Renal cortical epithelial cell (primary cell): ENCODE measurements at places on chromosomes 6 and 20.

GRCh38 chr20:46674253-46675083, 14.8 kb downstream of the TP53RK start:
- no peak for DNase-seq

GRCh38 chr6:25377664-25378063, 98.5 kb downstream of the CARMIL1 start:
- DNase-seq: no peak

- DNase-seq: no peak
Measured at GRCh38 chr6:147849401-147850330, 341.2 kb downstream of the SAMD5 start.

- peak; percentile 21 for DNase-seq
Measured at GRCh38 chr6:32692019-32692418, 25.6 kb upstream of the HLA-DQB1 start.

- peak; percentile 68 for DNase-seq
Measured at GRCh38 chr6:18260448-18261106, 3.8 kb downstream of the DEK start.

DNA sequence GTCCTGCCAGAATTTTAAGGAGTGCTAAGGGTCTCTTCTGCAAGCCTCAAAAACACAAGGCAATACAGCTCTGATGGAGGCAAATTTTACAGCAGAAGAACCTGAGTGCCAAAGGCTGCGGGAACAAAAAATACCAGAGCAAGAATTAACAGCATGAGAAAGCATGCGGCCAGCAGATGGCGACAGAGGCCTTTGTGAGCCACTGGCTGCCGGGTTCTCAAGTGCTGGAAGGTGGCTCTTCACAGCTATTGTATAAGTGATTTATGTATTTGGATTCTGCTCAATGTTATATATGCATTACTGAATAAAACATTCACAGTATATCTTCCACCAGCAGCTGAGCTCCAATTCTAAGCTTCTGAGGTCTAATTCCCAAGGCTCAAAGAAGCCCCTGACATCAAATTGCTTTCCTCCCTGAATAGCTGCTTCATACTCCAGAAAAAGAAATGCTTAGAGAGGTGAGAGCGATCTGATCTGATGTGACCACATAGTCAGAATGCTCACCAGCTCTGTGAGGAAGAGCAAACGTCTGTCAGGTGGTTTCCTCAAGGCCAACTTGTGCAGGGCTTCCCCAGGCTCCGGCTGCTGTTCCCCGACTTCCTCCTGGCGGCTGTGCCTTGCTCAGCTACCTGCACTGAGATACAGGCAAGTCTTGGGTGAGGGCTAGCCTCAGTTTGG, 58.6 kb downstream of the PPP1R3G start:
- peak; percentile 57 for DNase-seq

DNA sequence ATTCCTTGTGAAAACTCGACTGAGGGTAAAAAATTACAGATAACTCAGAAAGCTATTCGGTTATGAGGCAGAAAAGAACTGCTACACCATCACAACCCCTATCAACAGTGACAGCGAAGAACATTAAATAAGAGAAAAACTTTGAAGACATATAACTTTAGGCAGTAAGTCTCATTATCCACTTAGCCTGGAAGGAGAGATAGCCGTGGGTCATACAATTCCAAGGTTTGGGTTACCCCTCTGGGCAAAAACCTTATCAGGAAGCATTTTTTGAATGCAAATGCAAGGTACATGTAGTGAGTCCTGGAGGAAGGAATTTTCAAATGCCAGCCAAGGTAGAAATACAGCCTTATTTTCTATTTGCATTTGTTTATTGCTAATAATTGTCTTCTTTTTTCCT, 129.8 kb downstream of the FLRT3 start:
- no peak for DNase-seq

DNA sequence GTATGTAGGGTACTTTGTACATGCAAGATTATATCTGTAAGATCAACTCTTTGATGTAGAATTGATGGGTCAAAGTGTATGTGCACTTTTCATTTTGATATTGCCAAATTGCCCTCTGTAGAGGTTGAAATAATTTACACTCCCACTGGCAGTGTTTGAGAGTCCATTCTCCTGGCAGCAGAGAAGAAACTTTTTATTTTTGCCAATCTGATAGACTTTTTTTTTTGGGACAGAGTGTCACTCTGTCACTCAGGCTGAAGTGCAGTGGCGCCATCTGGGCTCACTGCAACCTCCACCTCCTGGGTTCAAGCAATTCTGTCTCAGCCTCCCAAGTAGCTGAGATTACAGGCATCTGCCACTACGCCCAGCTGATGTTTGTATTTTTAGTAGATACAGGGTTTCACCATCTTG, 199.2 kb downstream of the ZFAND3 start:
- DNase-seq: no peak

- peak; percentile 66 for DNase-seq
Measured at GRCh38 chr6:7673063-7673536, 52.8 kb upstream of the BMP6 start.

- DNase-seq: peak; percentile 81
Measured at GRCh38 chr6:154276810-154277628, 79.6 kb downstream of the IPCEF1 start.

GRCh38 chr6:13624871-13625288, 9.7 kb downstream of the NOL7 start:
- DNase-seq: peak; percentile 49

GRCh38 chr6:52550014-52550575, 26.8 kb downstream of the TRAM2 start:
- DNase-seq: no peak

GRCh38 chr6:4403828-4404227, 268.5 kb upstream of the ECI2 start:
- DNase-seq: peak; percentile 33

DNA sequence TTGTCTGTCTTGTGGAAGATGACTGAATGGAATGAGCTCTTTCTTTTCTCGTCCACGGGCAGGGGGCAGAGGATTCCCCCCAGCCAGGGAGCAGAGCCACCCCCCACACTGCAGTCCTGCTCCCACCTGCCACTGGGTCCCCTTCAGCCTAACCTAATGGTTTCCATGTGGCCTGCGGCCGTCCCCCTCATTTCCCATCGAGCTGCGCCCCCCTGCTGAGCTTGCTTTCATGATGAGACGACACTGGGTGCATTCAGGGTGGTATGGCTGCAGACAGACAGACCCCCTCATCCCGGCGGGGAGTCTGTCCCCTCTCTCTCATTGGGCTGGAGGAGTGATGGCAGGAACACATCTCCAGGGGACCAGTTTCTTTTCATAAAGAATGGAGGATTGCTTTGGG, 140.8 kb downstream of the DTNBP1 start:
- DNase-seq: no peak

GRCh38 chr6:6723921-6724538, 135.5 kb downstream of the LY86 start:
- peak; percentile 92 for DNase-seq

DNA sequence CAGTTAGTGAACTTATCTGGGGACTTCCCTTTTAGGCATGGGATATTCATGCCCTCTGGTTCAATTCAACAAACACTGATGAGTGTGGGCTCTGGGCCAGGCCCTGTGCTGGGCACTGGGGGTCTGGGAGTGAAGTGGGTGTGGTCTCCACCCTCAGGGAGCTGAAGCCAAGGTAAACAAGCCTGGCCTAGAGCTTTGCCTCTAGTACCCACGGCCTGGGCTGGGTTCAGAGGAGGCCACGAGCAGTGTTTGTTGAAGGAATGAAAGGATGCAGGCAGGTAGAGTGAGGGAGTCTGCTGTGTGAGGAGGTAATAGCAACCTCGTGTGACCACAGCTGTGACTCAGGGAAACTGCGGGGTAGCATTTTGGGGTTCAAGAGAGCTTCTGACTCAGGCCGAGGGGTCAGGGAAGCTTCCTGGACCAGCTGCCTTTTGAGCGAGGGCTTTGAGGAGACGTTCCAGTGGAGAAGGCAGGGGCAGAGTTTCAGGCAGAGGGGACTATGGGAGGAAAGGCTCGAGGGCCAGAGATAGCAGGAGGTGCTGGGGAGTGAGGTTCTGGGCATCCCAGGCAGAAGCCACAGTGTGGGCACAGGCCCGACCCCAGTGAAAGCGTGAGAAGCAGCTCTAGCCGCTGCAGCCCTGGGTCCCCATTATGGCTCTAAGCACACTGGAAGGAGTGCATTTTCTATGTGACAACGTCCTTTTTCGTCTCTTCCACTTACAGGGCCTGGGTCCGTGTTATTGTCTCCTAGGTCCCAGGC, 5.6 kb downstream of the MYLK2 start:
- DNase-seq: no peak

GRCh38 chr6:113461153-113461932, 395.8 kb upstream of the MARCKS start:
- no peak for DNase-seq

DNA sequence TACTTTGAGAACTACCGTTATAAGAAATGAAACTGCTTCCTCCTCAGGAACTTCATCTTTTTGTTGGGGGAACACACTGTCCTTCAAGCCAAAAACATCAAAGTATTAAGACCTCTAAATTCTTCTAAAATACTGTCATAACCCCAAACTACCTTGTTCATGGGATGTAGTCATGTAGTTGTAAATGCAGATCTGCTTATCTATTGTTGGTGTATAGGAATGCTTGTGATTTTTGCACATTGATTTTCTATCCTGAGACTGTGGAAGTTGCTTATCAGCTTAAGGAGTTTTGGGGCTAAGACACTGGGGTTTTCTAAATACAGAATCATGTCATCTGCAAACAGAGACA, 282.9 kb upstream of the RUNX2 start:
- no peak for DNase-seq

DNA sequence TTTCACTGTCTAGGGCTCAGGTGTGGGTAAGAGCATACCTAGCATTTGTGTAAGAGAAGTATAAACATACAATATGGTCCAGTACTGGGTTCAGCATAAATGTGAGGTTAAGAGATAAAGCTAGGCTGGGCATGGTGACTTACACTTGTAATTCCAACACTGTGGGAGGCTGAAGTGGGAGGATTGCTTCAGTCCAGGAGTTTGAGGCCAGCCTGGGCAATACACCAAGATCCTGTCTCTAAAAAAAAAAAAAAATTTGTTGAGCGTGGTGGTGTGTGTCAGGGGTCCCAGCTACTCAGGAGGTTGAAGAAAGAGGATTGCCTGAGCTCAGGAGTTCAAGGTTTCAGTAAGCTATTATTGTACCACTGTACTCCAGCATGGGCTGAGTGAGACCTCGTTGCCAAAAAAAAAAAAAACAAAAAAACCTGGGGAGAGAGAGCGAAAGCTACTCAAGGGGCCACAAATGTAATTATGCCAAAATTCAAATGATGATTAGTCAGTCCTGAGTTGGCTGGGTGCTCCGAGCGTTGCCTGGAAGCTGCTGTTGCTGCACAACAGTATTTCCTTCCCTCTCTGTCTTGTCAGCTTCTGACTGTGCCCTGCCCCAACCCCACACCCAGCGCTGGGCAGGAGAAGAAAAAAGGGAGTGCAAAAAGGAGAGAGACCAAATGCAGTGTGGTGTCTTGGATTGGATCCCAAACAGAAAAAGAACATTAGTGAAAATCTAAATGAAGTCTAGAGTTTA, 24.0 kb downstream of the CMTR1 start:
- no peak for DNase-seq

DNA sequence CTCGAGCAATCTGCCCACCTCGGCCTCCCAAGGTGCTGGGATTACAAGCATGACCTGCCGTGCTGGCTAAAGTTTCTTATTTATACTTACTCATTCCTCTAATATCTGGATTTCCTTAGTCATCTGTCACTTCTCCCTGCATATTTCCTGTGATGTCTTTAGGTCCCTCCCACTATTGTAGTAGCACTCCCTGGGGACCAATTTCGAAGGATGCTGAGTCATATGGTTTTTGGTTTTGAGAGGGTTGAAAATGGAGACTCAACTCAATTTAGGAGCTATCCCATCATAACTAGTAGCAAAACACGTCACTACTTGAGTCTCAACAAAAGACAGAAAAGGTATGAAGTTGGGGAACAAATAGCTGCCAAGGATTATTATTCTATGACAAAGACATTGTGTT, 20.2 kb downstream of the MCUR1 start:
- no peak for DNase-seq

DNA sequence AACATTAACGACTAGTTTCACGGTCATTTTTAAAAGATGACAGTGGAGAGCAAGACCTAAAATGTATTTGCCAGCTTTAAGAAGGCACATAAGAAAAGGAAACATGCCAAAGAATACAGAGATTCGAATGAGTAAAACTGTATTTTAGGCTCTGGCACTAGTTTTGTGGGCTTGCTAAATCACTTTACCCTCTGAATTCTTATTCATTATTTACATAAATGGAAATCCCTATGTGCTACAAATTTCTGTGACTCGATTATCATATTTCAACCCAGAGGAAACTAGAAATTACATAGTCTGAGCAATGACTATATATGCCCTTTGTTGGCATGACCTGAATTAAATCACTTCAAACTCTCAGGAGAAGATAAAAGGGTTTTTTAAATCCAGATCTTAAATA, 441.7 kb upstream of the RNF217 start:
- no peak for DNase-seq

DNA sequence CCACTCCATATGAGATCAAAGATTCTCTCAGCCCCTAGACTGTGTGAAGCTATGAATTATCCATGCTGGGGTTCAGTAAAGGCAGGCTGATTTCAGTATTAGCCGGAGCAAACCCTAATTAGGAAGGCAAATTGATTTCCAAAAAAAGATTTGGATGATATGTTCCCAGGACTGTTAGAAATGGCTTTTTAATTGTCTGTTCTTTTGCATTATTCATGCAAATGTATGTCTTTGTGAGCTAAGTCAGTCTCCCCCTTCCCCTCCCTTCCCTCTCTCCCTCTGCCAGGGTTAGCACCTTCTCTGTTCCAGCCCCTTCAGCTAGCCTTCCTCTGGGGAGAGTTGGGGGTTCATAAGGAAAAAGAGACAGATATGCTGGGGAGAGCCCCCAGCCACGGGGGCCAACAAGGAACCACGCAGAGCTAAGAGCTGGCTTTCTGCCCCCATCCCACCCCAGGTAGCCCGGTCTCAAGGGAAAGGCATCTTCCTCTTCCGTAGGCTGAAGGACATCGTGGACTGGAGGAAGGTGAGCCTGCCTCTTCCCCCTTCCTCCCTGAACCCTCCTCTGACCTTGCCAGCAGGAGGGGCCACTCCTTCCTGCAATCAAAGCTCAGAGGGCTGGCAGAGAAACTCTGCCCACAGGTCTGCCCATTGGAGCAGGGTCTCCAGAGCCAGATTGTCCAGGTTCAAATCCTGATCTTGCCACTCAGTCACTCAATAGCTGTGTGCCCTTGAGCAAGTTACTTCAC, 32.3 kb downstream of the PDRG1 start:
- no peak for DNase-seq

- DNase-seq: peak; percentile 41
Measured at GRCh38 chr6:157867155-157867559, 44.1 kb downstream of the SNX9 start.
